ENCODE measurements at places on chromosomes 11 and 22. TPM values are rescaled to one million over a fixed set of nuclear protein-coding genes. Genes with fewer than 3 reads are reported as not detected.

The OR52K1 gene
- not detected for total RNA-seq

The OR52I1 gene
- total RNA-seq, result not detected

The APOL4 gene
- total RNA-seq, result not detected

The EML3 gene
- 31.2 TPM for total RNA-seq

The GALNT18 gene
- total RNA-seq, result 5.7 TPM

The OR52B4 gene
- not detected for total RNA-seq

Data from H1 (cell line).